Activated CD8-positive, alpha-beta memory T cell treated with anti-CD3 and anti-CD28 coated beads, Interleukin-2, amount 50 U/mL, for 4 hours (primary cell): ENCODE measurements at places on chromosomes 7 and 10.

- no peak for DNase-seq
Measured at GRCh38 chr10:16445770-16446469, 9.1 kb downstream of the PTER start.

- no peak for DNase-seq
Measured at GRCh38 chr7:1973321-1974251, 259.2 kb downstream of the MAD1L1 start.

- DNase-seq: peak; percentile 27
Measured at GRCh38 chr7:29337546-29338116, 143.1 kb downstream of the CHN2 start.

- no peak for DNase-seq
Measured at GRCh38 chr7:12761111-12761510, 73.7 kb downstream of the ARL4A start.

- DNase-seq: no peak
Measured at GRCh38 chr7:142939226-142939910, at the start of gene LLCFC1. LLCFC1 (plus strand) TSS chr7:142939484; CDS start chr7:142939622, 138 bp downstream.

DNA sequence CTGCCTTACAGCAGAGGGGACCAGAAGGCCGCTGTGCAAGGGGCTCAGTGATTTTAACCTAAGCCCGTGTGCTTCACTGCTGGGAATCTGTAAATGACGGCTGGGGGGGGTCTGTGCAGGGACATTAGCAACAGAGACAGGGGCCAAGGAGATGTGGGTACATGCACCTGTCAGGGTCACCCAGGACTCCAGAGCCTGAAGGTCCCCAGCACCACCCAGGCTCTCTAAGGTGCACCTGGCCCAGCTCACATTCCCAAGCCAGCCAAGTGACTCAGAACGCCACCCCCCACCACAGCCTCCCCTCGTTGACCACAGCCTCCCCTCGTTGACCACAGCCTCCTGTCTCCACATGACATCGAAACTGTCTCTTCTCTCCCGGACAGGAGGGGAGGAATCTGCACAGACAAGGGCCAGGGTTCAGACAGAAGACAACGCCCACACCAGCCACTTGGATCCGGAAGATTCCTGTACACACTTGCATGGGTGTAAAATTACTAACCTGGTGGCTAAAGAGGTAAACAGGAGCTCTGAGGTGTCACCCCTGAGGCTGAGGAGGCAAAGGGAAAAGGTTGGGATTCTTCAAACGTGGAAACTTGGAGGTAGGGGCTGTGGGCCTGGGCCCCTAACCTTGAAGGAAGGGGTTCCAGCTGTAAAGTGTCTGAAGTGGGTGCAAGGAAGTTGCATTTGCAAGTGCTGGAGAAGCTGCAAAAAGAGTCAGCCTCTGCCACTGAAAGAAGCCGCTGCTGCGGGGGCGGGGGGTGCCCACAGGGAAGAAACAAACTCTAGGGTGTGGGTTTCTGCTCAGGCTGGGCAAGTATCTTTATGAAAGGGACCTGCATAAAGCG, 27.0 kb downstream of the CALML3 start:
- peak; percentile 57 for DNase-seq

DNA sequence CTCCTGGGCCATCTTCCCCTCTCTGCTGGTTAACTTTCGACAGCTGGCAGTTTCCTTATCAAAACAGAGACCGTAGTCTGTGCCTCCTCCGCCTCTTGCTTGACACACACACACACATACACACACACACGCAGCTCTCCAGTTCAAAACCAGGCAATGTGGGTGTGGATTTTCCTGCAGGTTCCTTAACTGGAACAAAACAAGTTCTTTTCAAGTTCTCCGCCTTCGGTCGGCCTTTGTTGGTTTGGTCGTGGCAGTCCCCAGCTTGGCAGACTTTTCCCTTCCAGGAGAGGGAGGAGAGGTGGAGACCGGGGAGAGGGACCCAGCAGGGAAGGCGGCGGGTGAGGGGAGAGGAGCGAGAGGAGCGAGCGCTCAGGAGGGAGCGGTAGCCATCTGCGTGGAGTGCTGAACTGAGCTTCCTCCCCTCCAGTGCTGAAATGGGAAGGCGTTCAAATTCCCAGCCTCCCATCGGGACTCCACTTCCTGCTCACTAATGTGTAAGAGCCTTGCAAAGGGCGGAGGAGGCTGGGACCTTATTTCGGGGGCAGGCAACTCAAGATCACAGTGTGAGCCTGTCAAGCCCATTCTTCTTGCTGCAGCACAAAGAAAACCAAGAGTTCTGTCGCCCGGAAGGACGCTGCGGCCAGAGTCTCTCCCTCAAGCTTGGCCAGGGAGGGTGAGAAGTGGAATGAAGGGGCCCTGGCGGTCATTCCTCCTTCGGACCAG, 120.6 kb downstream of the PRPF18 start:
- no peak for DNase-seq

- DNase-seq: no peak
Measured at GRCh38 chr7:152661479-152661878, 14.5 kb downstream of the XRCC2 start.

GRCh38 chr7:129168231-129169021, 20.0 kb upstream of the SMO start:
- DNase-seq: no peak

- DNase-seq: no peak
Measured at GRCh38 chr10:74500816-74501215, 325.6 kb upstream of the KAT6B start.

GRCh38 chr10:785089-785860, 95.8 kb upstream of the DIP2C start:
- no peak for DNase-seq

DNA sequence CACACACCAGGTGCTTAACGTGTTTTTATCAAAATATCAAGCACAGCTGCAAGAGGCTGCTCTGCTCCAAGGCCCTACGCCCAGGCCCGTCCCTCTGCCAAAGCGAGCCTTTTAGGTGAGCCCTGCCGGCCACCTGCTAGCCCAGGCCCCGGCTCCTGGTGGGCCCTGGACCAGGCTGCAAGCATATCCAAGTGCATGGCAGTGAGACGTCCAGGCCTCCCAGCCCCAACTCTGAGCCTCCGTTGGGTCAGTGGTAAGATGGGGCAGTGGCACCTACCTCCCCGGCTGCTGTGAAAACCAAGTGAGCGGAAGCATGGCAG, 136.2 kb downstream of the LHPP start:
- DNase-seq: no peak

- DNase-seq: no peak
Measured at GRCh38 chr7:30468791-30469190, 9.8 kb downstream of the NOD1 start.

- no peak for DNase-seq
Measured at GRCh38 chr10:110612087-110612486, 32.0 kb upstream of the RBM20 start.

GRCh38 chr10:34464591-34464990, 350.5 kb downstream of the PARD3 start:
- no peak for DNase-seq

DNA sequence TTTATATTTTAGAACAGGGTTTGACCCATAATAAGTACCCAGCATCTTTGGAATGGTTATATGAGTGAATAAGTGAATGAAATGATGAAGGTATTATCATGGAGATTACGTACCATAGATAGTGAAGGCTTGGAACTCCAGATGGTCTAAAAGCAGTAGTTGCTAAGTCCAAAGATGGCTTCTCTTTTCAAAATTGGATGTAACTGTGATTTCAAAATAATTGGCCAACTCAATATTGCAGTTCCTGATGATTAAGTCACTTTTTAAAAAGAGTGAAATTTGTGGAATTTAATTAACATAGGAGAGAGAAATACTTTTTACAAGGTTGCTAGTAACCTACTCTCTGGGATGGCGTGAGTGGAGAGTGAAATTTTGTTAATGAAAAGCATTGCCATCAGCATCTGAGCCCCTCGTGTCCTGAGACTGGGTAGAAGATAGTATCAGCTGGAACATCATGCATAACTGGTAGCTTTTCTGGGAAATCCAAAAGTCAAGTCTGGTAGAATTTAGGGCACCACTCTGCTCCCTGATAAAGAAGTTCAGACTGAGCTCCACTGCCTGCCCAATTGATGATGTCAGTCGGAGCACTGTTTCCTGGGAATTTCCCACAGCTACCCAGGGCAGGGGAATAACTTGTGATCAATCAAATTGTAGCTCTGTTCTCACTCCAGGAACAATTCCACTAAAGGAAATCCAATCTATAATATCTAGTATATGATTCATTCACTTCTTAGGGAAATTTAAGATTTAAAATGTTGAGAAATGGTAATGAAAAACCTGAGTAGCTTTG, 3.2 kb downstream of the GPR141 start:
- DNase-seq: no peak

GRCh38 chr10:123648595-123648994, 17.6 kb upstream of the GPR26 start:
- DNase-seq: no peak

- DNase-seq: no peak
Measured at GRCh38 chr7:26013551-26014083, 138.4 kb upstream of the NFE2L3 start.

DNA sequence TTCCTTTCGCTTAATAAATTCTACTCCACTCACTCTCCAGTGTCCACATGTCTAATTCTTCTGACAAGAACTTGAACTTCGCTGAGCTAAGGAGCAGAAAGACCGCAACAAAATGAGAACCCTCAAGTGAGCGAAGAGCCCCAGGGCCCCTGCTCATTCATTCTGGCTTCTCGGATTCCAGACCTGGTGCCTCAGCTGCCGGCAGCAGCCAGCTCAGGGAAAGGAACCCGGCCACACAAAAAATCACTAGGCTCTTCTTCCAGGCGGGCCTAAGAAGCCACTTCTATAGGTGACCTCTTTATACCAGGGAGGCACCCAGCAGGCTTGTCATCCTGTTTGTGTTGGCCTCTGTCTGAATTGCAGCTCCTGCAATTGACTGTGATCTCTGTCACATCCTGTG, 33.3 kb downstream of the OTUD1 start:
- no peak for DNase-seq

DNA sequence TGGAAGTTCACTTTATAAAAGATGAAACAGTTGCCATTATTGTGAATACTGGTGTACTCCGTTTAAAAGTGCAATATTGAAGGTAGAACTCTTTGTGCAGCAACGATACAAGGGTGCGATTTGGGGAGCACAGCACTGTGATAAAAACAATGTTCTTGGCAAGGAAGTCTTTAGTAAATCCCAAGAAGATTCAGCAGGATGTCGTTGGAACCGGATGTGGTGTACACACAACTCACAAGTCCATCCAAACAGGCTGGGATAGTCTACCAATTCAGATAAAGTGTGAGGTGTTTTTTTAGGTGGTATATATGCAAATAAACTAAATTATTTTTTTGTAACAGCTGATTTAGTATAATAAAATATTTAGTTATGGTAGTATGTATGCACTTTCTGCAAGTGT, 46.7 kb downstream of the ZNF777 start:
- no peak for DNase-seq

DNA sequence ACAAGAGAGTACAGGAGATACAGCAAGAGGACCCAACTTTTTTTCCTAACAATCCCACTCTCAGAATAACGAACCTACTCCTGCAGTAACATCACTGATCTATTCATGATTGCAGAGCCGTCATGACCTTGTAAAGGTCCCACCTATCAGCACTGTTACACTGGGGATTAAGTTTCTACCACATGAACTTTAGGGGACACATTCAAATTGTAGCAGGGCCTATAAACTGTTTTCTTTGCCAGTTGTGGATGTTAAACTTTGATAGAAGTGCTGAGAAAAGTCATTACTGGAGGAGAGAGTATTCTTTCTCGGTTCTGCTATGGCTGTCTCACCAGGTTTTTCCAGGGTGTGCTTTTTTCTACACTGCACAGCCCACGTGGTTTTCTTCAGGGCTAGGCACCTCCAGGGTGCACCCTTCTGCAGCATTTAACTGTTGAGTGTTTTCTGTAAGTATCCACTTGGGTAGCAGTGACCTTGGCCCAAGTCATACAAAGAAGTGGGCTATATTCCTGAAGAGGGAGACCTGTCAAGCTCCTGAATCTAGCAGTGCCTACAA, 131.6 kb upstream of the AHR start:
- no peak for DNase-seq

GRCh38 chr10:16848562-16849154, 31.4 kb upstream of the RSU1 start:
- DNase-seq: no peak

DNA sequence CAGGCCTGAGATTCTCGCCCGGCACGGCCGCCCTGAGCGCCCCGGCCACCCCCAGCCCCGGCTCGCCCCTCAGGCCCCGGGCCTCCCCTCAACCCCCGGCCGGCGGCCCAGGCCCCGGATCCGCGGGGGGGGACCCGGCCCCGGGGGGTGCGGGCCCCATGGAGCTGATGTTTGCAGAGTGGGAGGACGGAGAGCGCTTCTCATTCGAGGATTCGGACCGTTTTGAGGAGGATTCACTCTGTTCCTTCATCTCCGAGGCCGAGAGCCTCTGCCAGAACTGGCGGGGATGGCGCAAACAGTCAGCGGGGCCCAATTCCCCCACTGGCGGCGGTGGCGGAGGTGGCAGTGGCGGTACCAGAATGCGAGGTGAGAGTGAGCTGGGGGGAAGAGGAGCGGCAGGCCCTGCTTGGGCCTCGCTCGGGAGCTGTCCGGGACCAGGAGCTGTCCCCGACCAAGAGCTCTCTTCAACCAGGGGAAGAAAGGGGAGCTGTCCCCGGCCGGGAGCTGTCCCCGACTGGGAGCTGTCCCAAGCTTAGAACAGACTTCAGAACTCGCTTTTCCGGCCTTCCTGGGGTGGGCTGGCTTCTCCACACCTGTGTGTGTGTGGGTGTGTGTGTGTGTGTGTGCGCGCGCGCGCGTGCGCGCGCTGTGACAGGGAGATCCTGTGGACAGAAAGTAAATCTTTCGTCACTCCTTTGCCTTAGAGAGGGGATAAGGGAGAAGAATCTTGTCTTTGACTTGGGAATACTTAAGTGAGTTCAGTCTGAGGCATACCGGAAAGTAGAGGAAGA, 510 bp downstream of the ZSWIM8 start:
- peak; percentile 48 for DNase-seq

- DNase-seq: no peak
Measured at GRCh38 chr7:108503112-108504026, 22.6 kb downstream of the PNPLA8 start.

GRCh38 chr10:93554760-93555432, 11.6 kb upstream of the FFAR4 start:
- DNase-seq: peak; percentile 29

DNA sequence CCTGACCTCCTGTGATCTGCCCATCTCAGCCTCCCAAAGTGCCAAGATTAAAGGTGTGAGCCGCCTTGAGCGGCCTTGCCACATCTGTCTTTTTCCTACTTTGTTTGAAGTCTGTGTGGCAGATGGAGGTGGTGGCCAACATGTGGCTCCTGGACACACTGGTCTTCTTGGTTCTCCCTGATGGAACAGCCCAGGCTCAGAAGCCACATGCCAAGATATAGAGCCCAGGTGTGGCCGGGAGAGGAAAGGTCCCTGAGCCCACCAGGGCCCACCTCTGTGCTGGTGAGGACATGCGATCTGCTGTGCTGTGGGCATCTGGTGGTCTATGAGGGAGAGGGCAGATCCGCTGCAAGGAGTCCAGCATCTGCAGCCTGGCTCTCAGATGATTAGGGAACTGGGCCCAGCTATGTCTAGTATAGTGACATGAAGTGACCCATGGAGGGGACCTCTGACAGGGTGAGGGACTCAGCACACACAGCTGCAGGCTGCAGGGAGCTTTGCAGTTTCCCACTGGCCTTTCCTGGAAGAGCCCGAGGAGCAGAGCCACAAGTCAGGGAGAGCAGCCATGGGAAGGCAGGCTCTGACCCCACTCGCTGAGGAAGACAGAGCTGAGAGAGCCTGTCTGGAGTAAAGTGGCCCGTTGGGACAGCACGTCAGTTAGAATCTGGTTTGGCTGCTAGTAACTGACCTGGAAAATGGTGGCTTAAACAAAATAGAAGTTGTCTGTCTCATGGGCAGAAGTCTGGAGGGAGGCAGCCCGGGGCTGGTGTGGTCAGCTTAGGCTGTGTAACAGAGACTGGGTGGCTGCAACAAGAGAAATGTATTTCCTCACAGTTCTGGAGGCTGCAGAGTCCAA, 25.9 kb downstream of the ADCY1 start:
- no peak for DNase-seq

GRCh38 chr10:121532292-121532864, 65.9 kb downstream of the FGFR2 start:
- no peak for DNase-seq
